ENCODE measurements at places on chromosomes 1 and 21. TPM values are rescaled to one million over a fixed set of nuclear protein-coding genes. Genes with fewer than 3 reads are reported as not detected.

GRCh38 chr21:37675202-37675801 is 241.0 kb downstream of the KCNJ6 start:
- DNase-seq: peak; percentile 65

LRRN2 gene
- total RNA-seq: 2.9 TPM

GRCh38 chr1:39405358-39405757 is 86.1 kb upstream of the BMP8A start:
- DNase-seq: no peak

DNA sequence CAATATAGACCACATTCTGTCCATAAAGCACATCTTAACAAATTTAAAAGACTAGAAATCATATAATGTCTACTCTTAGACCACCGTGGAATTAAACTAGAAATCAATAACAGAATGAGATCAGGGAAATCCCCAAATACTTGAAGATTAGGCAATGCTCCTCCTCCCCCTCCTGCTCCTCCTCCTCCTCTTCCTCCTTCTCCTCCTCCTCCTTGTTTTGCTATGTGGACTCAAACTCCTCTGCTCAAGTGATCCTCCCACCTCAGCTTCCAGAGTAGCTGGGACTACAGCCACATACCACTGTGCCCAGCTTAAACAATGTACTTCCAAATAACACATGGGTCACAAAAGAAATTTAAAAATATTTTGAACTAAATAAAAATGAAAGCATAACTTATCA is 134.2 kb downstream of the GRIK3 start:
- no peak for DNase-seq

DNA sequence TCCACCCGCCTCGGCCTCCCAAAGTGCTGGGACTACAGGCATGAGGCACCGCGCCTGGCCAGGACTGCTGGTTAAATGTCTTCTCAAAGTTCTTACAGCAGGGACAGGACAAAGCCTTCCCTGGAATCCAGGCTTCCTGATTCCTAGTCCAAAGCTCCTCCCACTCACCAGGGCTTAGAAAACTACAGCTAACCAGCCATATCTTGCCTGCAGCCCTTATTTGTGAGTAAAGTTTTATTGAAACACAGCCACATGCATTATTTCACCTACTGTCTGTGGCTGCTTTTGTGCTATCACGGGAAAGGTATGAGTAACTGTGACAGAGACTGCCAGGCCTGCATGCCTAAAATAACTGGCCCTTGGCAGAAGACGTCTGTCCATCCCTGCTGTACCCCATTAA is 24.4 kb downstream of the TMCO4 start:
- DNase-seq: no peak

DDI2 gene
- total RNA-seq: 28.7 TPM

DNA sequence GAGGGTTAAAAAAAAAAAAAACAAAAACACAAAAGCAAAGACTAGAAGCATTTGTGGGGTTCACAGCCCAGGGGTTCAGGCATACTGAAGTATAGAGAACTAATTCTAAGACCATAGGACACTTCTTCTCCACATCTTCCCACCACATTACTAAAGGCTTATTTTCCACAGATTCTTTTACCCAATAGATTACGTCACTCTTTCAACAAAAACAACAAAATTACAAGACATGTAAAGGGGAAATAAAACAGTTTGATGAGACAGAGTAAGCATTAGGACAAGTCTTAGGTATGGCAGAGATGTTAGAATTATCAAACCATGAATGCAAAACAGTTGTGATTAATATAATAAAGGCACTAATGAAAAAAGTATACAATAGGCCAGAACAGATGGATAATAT is 2013.7 kb downstream of the MRPL39 start:
- DNase-seq: no peak

TMEM269 gene
- 0.07 TPM for total RNA-seq

DNA sequence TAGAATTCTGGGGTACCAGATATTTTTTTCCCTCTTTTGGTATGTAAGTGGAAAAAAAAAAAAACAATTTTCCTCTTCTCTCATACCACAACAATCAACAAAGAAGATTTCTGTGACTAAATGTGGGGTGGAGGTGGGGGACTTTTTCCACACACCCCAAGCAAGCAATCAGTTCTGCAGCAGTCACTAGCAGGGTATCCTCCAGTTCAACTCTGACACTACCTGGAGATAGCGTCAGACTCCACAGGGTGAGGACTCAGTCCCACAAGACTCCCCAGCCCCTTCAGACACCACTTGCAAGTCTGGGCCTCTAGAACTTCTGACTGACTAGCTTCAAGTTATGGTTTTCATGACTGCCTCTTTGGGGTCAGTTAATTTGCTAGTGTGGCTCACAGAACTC is 6.2 kb downstream of the DHX9 start:
- DNase-seq: no peak

DNA sequence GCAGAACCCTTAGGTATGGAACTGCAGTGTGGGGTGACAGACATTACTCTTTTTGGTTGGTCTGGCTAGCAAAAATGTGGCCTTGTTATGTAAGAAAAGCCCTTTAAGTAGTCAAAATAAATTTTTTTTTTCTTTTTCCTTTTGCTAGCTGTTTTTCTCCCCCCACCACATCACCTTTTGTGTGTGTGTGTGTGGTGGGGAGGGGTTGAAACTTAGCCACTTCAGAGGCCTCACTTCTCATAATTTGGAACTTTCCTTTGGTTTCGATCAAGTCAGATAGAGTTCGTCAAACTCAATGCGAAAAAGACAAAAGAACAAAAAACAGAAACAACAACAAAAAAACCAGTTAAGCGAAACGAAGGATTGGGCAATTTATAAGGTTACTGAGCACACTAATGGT is 1.9 kb upstream of the PRMT2 start:
- no peak for DNase-seq

- DNase-seq: no peak
These were observed 655.4 kb downstream of the LTN1 start for GRCh38 chr21:28337315-28337714.

OLFML2B gene
- 4.1 TPM for total RNA-seq

DNA sequence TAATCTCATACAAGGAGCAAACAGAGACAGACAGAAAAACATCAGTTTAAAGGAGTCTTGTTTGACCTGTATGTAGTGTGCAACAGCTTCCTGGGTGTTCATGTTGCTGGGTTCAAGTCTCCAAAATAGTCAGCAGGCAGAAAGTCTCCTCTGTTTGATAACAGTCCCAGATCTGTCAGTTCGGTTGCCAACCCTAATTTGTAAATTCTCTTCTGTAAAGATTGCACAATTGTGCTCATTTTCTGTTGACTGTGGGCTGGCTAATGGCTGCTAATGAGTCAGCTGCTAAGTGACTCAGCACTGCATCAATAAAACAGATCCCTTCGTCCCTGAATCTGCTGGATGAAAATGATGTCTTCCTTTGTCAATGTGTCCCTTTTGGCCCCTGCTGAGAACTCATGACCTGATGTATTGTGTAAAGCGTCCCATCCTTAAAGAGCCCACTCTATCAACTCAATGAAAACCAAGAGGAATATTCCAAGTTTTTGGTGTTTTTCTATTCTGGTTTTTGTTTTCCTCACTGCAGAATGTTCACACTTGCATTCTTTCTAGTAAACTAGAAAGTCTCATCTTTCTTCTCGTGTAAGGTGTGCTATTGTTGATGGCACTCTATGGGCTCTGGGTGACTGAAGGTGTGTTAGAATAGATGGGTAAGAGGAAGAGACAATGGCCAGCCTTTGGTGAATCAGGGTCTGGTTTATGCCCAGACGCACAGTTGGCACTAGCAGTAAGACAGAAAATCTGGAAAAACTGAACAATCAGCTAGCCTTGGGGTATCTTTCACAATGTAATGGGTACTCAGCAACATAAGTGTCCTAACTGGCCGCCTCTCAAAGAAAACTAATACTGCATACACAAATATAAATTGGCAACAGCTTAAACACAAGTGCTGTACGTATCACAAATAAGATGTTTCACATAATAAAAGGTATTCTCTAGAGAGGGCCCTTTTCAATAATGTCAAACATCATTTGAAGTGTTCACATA is 75.1 kb upstream of the SIPA1L2 start:
- no peak for DNase-seq

MAP1LC3C gene
- 0.35 TPM for total RNA-seq

GRCh38 chr1:229434641-229435051 is 752 bp upstream of the ACTA1 start:
- peak; percentile 28 for DNase-seq

GRCh38 chr1:12202190-12202497 is 27.7 kb upstream of the VPS13D start:
- DNase-seq: no peak

- DNase-seq: peak; percentile 88
These were observed at the start of gene PIK3C2B for GRCh38 chr1:204494281-204495077. Gene PIK3C2B, minus strand, starts transcription at chr1:204494805. Its CDS starts 25,003 bp downstream, at chr1:204469802.

- DNase-seq: no peak
These were observed 849.1 kb downstream of the USP25 start for GRCh38 chr21:16578912-16579311.

DNA sequence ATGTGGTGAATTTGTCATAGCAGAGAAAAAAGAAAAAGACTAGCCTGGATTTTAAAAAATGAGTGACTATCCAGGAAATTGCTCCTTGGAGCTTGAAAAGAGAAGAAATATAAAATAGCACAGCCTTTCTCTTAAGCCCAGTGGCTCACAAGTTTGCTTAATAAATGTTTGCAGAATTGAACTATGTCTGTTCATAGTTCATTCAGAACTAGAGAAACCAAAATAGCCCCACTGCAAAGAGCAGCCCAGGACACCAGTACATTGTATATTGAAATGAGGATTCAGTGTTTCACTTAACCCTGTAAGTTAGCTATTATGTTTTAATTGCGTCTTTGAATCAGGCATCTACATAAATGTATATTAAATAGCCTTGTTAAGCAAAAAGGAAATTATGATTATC is 88.8 kb downstream of the NR5A2 start:
- no peak for DNase-seq

TSPEAR gene
- total RNA-seq: 2.1 TPM

PRKAA2 gene
- 156 TPM for total RNA-seq

DNA sequence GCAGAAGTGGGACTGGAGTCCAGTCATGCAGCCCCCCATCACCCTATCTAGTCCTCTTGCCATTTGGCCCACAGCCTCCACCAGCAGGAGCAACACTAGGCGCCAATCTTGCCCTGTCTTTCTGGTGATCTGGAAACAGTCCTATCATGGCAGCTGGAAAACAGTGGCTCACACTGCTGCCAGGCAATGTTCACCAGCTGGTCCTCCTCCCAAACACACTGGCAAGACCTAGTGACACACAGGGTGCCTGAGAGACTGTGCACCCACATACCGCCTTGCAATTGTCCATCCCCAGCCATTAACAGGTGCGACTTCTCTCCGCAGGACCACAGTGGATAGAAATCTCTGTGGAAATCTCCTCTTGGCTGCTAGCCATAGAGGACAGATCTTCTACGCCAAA is 105.5 kb downstream of the HIVEP3 start:
- DNase-seq: no peak

GRCh38 chr1:10564063-10564462 is 89.3 kb downstream of the PEX14 start:
- no peak for DNase-seq

SLC9C2 gene
- 0.43 TPM for total RNA-seq

DNA sequence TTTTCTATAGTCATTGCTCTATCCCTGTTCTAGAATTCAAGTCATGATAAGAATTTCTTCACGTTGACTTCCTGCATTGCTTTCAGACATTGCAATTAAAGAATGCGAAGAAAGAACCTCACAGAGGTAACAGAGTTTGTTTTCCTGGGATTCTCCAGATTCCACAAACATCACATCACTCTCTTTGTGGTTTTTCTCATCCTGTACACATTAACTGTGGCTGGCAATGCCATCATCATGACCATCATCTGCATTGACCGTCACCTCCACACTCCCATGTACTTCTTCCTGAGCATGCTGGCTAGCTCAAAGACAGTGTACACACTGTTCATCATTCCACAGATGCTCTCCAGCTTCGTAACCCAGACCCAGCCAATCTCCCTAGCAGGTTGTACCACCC is 10.6 kb downstream of the APCS start:
- DNase-seq: no peak

GRCh38 chr1:226360106-226360746 is 47.7 kb downstream of the PARP1 start:
- DNase-seq: no peak

ANXA9 gene
- total RNA-seq: not detected

GRCh38 chr1:115179397-115180079 is 90.2 kb upstream of the TSPAN2 start:
- DNase-seq: peak; percentile 72

DNA sequence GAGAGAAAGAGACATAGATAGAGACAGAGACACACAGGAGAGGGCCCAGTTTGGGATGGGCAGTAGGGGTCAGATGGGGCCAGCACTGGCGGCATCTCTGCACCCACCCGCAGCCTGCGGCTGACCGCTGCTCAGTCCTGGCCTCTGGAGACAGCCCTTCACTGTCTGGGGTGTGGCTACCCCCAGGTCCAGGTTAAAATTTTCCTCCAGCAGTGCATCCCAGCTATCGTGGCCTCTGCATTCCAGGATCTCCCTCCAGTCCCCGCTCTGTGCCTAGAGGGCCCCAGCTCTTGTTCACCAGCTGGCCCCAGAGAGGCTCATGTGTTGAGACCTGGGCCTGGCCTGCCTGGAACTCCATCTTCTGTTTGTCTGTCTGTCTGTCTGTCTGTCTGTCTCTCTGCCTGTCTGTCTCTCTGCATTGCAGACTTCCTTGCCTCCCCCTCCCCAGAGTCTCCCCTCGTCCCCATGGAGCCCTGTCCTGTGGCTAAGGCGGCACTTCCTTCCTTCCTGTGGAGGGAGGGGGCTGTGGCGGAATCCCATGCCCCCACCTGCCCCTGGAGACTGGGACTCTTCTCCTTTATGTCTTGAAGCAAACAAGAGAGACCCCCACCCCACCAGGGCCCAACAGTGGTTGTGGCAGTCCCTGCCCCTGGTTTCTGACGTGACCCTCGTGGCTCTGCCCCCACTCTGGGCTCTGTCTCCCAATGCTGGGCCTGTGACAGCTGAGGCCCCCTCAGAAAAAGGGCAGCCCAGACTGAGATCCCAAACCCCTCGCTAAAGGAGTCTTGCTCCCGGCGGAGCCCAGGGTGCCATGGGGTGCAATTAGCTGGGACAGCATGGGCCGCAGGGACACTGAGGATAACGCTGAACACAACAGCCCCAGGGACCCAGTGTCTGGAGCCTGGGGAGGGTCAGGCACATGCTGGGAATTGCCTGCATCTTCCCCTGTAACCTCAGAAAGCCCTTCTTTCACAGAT is 241.8 kb downstream of the NPHP4 start:
- no peak for DNase-seq
